ENCODE measurements at places on chromosomes 11 and 22.

GRCh38 chr11:12200991-12201985, 90.9 kb downstream of the MICAL2 start:
- DNase-seq, result no peak

GRCh38 chr11:60482361-60482760, 10.2 kb upstream of the MS4A12 start:
- no peak for DNase-seq

- DNase-seq, result no peak
These were observed 89.0 kb downstream of the SHANK2 start for GRCh38 chr11:71163371-71163770.

DNA sequence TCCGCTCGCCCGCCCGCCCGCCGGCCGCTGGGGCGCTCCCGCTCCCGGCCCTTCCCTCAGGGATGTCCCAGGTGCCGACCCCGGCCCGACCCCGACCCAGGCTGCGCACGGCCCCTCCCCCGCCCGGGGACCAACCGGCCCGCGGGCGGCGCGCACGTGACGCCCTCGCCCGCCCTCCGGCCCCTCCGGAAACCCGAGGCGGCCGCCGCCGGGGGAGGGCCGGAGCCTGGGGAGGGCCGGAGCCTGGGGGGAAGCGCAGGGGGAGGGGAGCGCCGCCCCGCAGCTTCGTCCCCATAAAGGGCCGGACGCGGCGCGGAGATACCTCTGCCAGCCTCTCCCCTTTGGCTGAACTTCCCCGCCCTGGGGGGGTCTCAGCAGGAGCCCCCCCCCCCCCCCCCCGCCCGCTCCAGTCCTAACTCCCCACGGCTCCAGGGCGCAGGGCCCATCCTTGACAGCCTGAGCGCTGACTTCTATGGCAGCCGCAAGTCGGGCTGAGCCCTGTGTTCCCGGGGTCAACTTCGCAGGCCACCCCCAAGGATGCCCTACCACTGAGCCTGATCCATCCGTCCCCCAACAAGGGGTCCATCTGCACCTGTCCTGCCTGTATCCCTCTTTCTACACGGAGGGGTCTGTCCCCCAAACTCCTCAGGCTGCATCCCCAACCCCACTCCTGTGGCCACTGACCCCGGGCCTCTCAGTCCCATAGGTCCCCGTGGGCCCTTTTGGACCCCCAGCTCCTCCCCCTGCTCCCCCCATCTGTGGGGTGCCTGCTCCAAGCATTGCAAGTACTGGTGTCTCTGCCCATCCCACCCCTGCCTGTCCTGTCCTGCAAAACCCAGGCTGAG, at the start of gene MAPK12:
MAPK12 (minus strand) TSS at position 69 of the 845 bp plus-strand sequence. CDS start 174 bp downstream, outside the sequence.
- no peak for DNase-seq

DNA sequence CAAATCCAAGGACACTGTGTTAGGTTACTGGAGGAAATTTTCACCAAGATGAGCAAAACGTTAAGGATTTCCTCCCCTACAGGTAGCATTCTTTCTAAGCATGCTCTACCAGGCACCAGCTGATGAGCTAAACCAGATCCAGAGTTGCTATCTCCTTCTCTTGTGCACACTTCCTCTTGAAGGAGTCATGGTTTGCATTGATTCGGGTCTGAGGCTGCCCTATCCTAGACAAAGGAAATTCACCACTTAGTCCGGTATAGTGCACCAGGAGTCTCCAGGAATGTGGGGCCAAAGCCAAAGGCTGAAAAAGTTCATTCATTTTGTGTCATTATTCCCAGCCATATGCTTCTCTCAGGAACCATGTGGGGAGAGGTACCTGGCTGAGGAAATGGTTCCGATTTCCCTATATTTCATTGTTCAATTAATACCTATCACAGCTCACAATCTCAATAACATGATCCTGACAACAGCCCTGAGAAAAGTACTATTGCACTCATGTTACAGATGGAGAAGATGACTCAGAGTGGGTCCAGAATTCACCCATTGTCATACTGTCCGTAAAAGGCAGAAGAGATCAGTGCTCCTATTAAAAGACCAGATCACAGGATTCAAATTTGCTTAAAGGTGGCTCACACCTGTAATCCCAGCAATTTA, 39.1 kb downstream of the SLC35F2 start:
- no peak for DNase-seq

DNA sequence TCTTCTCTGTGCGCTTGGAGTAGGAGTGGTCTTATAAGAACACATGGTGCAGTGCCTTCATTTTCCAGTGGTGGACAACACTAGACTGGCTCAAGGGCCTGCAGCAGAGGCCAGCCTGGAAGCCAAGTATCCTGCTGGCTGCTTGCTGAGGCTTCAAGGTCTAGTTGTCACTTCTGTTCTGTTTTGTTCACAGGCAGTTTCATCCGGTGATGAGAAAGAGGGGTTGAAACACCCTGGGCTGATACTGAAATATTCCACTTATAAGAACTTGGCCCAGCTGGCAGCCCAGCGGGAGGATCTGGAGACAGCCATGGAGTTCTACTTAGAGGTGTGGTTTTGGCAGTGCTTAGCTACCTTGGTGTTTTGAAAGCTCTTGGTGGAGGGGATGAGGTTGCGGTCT, 29.8 kb downstream of the CABIN1 start:
- DNase-seq, result no peak

- DNase-seq, result no peak
These were observed 84.8 kb downstream of the KCNQ1 start for GRCh38 chr11:2529636-2530035.

DNA sequence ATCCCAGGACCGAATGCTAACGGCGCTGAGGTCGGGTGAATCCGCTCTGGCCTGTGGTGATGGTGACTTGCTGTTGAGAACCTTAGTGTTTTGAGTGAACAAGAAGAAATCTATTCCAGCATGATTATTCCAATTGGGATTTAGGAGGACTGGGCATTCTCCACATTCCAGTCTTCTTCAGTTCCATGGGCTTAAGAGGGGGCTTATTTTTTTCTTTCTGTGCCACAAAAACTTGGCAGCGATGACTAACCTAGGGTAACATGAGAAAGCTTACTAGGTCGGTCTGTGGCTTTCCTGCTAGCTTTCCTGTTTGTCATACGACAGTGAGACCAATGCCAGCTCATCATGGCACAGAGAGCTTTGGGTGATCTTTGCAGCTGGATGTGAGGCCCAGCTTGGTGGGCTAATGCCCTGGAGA, 62.9 kb upstream of the ATXN10 start:
- DNase-seq, result no peak

DNA sequence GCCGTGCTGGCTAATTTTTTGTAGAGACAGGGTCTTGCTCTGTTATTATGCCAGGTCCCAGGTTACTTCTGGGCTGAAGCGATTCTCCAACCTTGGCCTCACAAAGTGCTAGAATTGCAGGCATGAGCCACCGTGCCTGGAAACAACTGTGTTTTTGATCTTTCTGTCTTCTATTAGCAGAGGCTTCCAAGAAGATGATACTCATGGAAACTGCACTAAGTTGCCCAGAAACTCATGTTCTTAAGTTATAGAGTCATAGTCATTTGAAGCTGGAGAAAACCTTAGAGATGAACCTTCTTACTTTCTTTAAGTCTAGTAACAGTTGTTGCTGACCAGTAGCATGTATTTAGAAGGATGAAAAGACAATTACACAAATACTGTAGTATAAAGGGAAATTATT, 37.1 kb upstream of the HSPA8 start:
- DNase-seq, result no peak

DNA sequence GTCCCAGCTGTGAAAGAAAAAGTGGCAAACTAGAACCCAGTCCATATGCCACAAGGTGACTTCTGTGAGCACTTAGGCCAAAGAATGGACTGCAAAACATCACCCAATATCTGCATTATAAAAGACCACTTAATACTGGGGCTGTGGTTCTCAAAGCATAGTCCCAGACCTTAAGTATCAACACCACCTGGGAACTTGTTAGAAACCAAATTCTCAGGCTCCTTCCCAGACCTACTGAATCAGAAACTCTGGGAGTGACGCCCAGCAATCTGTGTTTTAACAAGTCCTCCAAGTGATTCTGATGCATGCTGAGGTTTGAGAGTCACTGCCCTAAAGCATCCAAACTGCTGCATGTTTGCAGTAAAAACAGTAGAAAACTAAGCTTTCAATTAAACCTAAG, 81.3 kb downstream of the SERGEF start:
- no peak for DNase-seq

GRCh38 chr11:6927030-6927617, 898 bp downstream of the ZNF215 start:
- DNase-seq, result no peak

DNA sequence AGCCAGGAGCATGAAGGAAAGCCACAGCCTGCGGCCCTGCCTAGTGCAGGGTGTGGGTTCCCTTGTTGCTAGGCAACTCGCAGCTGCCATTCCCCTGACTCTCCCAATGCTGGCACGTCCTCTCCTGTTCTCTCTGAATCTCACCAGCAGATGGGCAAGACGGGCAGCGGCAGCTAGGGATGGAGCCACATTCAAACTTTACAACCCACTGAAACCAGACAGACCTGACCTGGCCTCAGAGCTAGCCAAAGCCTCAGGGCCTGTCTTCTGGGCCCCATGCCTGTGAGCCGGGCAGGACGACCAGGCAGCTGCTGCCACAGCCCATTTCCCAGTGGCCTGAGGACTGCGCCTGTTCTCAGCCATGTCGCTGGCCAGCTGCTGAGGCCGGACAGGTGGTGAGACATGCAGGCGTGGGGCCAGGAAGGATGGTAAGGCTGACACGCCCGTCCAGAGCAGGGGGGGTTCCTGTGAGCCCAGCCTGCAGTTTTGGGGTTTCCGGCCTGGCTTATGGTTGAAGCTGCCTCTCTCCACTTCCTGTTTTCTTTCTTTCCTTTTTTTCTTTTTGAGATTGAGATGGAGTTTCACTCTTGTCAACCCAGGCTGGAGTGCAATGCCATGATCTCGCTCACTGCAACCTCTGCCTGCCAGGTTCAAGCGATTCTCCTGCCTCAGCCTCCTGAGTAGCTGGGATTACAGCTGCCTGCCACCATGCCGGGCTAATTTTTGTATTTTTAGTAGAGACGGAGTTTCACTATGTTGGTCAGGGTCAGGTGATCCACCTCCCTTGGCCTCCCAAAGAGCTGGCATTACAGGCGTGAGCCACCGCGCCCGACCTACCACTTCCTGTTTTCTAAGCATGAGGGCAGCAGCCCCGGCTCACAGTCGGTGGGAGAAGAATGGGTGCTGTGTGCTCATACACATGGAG, 4.1 kb downstream of the SUN2 start:
- no peak for DNase-seq

GRCh38 chr11:3860375-3860774, 4.9 kb downstream of the STIM1 start:
- DNase-seq, result no peak

DNA sequence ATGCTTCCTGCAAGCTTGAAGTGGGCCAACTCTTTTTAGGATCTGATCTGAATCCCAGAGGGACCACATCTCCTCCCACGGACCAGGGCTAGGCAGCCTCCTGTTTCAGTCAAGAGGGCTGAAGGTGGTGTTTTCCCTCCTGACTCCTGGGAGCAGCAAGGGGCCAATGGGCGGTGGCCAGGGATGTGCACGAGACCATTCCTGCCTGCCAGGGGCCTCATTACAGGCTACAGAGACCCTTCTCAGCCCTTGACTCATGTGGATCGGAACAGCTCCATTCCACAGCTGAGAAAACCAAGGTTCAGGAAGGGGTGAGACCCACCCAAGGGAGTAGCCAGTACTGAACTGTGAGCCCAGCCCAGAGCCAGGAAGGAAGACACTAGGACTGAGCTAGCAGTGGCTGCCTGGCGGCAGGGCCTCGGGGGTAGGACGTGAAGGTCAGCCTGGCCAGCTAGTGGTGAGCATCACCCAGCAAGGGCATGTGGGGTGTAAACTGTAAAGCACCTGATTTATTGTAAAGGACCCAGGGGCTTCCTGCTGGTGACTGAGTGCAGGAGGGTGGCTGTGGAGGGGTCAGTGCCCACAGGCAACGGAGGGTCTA, 3.4 kb upstream of the P2RY6 start:
- DNase-seq, result no peak

DNA sequence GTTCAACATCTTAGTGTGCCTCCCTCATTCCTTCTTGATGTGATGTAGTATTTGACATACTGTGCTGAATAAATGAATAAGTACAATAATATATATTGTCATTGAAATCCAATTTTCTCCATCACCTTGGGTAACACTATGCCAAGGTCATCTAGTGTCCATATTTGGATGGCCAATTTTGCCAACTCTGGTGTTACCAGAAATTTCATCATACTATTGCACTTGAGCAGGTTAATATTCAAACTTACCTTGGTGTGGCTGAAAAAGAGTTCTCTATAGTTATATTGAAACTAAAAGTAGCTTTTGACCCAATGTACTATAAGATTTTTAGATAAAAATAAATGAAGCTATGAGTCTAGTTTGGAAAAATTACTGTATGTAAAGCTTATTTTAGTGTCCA, 98.2 kb upstream of the SLC6A5 start:
- DNase-seq, result no peak

DNA sequence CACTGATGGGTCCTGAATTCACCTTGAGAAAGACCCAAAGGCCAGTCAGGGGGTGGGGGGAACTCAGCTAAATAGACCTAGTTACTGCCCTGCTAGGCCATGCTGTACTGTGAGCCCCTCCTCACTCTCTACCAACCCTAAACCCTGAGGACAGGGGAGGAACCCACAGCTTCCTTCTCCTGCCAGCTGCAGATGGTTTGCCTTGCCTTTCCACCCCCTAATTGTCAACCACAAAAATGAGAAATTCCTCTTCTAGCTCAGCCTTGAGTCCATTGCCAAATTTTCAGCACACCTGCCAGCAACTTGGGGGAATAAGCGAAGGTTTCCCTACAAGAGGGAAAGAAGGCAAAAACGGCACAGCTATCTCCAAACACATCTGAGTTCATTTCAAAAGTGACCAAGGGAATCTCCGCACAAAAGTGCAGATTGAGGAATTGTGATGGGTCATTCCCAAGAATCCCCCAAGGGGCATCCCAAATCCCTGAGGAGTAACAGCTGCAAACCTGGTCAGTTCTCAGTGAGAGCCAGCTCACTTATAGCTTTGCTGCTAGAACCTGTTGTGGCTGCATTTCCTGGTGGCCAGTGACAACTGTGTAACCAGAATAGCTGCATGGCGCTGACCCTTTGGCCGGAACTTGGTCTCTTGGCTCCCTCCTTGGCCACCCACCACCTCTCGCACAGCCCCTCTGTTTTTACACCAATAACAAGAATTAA, 2.4 kb upstream of the TTC36 start:
- DNase-seq, result no peak
